Stimulated activated CD8-positive, alpha-beta memory T cell treated with anti-CD3 and anti-CD28 coated beads, Interleukin-4, amount 100 ng/mL, for 1 hour (primary cell): ENCODE measurements at places on chromosomes 3 and 15.

- DNase-seq = no peak
Observed at GRCh38 chr3:44297255-44297654, 41.3 kb upstream of the TCAIM start.

- DNase-seq = no peak
Observed at GRCh38 chr3:67617518-67617917, 36.9 kb downstream of the SUCLG2 start.

DNA sequence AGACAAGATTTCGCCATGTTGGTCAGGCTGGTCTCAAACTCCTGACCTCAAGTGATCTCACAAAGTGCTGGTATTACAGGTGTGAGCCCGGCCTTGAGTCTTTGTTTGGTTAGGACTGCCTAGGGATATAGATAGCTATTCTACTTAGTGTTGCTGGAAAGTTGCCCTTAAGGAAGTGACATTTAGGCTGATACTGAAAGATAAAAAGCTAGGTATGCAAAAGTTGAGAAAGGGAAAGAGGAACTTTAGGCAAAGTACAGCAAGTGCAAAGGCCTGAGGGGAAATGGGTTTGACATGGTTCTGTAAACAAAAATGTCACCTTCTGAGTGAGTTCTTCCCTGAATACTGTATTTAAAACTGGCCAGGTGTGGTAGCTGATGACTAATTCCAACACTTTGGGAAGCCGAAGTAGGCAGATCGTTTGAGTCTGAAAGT lies 111.5 kb downstream of the ZNF609 start:
- DNase-seq = no peak

DNA sequence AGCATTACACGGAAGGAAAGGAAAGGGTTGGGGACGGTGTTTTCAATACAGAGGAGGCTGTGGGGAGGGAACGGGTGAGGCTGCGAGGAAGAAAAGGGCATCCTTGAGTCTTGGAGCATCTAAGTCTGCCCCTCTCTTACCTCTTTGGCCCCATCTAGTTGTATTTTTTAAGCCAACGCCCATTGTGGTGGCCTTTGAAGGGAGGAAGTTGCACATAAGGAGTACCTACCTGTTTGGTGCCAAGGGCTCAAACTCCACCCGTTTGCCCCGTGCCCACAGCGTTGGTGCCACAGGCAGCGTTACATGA lies 146.1 kb upstream of the UMPS start:
- DNase-seq = no peak

DNA sequence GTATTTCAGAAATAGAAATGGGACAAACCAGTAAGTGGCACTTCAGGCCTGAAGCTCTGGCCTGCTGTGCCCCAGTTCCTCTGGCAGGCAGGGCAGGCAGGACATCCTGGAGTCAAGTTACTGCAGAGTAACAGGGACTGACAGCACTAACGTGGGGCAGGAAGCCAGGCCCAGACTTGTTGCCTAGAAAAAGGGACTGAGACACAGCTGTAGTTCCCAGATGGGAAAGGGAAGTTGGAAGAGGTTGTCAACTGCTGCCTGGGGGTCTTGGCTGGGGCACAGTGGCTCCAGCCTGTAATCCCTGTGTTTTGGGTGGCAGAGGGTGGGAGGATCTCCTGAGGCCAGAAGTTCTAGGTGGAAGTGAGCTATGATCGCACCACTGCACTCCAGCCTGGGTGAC lies 171.9 kb downstream of the FMN1 start:
- DNase-seq = no peak

DNA sequence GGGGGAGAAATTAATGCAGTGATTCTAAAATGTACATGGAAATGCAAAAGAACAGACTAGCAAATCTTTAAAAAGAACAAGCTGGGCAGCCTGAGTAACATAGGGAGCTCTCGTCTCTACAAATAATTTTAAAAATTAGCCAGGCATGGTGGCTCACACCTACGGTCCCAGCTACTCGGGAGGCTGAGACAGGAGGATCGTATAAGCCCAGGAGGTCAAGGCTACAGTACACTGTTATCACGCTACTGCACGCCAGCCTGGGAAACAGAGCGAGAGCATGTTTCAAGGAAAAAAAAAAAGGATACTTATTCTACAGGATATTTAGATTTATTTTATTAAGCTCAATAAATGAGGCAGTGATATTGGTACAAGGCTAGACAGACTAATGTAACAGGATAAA lies 40.9 kb downstream of the STAG1 start:
- DNase-seq = no peak

DNA sequence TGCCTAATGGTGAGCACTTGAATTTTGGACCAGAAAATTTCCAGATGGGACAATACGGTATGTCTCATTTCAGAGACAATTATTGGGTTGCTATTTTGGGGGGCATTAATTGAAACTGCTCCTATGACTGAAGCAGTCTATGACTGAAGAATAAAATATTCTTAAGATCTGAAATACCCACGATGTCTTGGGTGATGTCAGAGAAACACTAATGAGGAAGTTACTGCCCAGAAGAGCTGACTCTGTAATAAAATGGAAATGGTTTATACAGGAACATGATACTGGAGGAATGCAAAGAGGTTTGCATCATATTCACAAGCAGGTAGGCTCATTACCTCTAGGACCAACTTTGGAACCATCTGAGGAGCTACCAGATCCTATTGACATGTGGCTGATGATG lies 68.7 kb downstream of the IL12A start:
- DNase-seq = no peak
